ENCODE measurements at places on chromosomes 4 and X.

- DNase-seq: no peak
Measured at GRCh38 chrX:150880808-150881165, 17.7 kb downstream of the CD99L2 start.

- DNase-seq: no peak
Measured at GRCh38 chr4:180900781-180901180, 1342.4 kb upstream of the TENM3 start.

- DNase-seq: no peak
Measured at GRCh38 chrX:31993637-31994036, 921.8 kb upstream of the FTHL17 start.

GRCh38 chrX:153690466-153690865, 2.7 kb downstream of the SLC6A8 start:
- no peak for DNase-seq

- no peak for DNase-seq
Measured at GRCh38 chr4:47647544-47647943, 162.5 kb downstream of the ATP10D start.

DNA sequence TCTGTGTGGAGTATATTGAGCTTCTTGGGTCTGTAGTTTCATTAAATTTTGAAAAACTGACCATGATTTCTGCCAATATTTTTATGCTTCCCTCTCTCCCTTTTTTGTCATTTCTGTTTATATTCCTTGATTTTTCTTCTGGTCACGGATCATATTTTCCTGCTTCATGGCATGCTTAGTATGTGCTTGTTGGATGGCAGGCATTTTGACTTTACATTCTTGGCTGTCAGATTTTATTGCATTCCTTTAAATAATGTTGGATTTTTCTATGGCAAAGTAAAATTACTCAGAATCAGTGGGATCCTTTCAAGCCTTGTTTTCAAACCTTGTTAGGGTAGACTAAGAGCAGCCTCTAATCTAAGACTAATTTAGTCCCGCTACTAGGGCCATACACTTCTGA, 531.8 kb downstream of the IL15 start:
- no peak for DNase-seq

DNA sequence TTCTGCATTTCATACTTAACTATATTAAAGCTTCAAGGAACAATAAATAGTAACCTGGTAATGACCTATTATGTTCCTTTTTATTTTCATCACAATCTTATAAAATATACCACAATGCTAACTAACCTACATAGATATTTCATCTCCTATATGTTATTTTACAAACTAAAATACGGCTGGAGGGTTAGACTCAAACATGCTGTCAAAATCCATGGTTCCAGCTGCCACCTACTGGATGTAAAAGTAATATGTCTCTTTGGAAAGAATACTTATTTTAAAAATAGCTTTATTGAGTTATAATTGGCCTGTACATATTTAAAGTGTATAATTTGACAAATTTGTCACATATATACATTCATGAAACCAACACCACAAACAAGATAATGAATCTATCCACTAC, 15.0 kb downstream of the RGN start:
- no peak for DNase-seq

DNA sequence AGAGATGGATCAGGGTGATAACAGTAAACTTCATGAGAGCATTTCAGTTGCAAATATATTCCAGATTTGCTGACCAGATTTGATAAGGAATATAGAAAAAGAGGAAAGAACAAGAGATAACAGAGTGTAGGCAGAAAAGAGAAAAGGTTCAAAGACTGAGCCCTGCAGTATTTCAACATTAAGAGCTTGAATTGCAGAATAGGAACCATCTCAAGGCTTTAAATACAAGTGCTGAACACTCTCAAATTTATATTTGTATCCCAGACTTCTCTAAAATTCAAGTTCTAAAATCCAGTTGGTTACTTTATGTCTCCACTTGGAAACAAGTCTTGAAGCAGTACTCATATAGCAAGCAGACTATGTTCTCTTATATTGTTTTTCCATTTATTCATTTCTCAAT, 9.7 kb upstream of the MYOZ2 start:
- no peak for DNase-seq

DNA sequence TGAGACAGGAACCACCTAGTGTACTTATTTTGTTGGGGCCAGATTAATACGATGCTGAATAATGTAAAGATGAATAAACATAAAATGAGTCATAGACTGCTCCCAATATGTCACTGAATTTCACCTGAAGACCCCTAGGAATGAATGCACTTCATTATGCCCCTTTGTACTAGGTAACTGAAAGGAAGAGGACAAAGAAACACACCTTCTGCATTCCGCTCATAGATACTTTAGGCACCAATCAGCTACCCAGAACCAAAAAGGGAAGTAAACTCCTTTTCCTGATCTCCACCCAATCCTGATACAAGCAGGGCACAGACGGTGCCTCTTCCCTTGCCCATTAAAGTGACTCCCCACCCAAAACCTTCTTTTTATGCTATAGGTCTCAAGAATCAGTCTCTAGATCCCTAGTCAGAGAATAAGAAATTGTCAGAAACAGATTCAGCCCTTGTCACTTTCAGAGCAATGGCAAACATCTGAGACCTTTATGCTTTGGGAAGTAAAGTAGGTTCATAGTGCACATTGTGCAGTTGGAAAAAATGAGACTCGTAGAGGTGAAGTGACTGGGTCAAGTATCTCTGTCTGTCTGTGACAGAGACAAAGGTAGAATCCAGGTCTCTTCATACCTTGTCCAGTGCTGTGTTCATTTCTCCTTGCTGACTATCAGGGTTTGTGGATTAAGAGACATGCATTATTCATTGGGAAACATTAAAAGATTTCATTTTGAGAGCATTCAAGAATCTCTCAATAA, 2.3 kb downstream of the GPR174 start:
- DNase-seq: no peak

DNA sequence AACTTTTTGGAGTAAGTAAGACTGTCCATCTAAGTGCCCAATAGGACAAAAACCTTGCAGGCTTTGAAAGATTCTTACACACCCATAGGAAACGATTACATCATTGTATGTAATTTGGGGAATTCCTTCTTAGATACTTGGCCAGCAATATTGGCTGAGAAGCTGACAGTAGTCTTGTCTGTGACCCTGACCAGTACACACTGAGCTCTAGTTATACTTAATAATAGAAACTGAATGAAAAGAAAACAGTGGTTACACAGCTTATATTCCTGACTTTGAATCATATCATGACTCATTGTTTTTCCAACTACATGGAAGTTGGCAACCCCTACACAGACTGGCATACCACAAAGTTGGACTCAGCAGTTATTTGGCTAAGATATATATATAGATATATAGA, 7.1 kb upstream of the TLR2 start:
- no peak for DNase-seq

GRCh38 chr4:47907089-47907646, 7.2 kb downstream of the NFXL1 start:
- no peak for DNase-seq

DNA sequence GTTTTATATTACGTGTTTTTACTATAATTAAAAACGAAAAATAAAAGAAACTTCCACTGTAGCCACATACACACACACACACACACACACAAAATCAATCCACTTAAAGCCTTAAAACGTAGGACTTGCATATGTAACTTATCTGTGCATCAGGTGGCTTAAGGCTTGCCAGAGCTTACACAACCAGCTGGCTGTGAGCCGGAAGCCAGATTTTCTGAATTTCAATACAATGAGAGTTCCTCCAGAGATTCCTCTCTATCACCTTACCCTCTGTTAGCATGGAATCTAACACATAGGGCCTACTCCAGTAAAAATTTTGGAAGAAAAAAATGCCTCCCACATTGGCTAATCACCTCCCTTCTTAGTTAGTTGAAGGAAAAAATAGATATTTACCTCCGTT, 27.9 kb upstream of the SLITRK4 start:
- no peak for DNase-seq

DNA sequence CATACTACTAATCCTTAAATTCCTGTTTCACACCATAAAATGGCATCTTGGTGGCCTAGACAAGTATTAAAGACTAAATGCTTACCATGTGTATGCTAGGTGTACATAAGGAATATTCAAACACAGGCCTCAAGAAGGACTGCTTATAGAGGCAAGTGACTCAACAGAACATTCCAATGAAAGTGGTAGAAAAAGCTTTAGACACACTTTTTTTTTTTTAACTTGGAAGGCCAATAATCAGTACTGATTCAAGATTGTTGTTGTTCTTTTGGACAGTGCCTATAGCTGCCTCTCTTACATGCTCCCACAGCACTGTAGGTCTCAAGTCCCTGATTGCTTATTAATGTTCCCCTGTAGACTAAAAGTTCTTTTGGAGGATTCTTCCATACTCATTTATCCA, 77.6 kb downstream of the FBXL5 start:
- no peak for DNase-seq

GRCh38 chrX:103783971-103784370, 7.3 kb downstream of the PLP1 start:
- no peak for DNase-seq
